ENCODE measurements at places on chromosomes 12 and 14.

- no peak for DNase-seq
Observed at GRCh38 chr12:117718559-117718958, 250.2 kb downstream of the KSR2 start.

GRCh38 chr12:65490250-65490649, 211.8 kb downstream of the MSRB3 start:
- no peak for DNase-seq

DNA sequence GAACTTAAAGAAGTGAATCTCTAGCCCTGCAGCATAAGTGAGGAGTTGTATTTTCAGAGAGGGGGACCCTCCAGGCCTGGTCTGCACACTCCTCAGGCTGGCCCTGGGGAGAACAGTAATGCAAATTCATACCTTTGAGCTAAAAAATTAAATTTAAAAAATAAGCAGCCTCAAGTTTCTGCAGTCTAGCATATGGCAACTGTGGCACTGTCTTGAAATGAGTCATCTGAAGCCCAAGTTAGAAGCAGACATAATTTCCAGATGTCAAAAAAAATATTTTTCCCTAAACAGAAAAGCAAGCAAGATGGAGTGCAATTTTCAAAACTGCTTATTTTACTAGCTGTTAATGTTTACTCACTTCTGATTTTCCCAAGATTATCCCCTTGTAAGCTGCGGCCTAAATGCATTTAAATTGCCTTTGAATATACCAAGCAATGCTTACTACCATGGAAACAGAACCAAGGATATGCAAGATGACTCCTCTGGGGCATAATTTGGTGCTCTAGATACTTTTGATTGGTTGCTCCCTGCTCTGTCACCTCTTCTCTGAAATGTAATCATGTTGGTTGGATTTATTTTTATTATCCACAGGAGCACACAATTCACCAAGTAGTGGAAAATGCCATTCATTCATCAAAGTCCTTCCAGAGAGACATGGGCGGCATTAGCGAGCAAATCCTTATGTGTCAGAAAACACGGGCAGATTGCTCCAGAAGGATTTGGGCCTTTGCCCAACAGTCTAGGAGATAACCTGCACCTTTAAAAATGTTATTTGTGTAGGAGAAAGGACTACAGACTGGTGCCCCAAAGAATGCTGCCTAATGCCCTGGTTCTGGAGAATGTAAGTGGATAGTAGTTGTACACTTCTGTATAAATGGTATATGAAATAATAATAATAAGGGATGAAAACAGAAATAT, 25.0 kb upstream of the DHRS7 start:
- no peak for DNase-seq

GRCh38 chr14:22096514-22096895, 422.9 kb upstream of the OR4E1 start:
- DNase-seq, result no peak

GRCh38 chr12:65715961-65716360, 108.3 kb upstream of the HMGA2 start:
- no peak for DNase-seq

DNA sequence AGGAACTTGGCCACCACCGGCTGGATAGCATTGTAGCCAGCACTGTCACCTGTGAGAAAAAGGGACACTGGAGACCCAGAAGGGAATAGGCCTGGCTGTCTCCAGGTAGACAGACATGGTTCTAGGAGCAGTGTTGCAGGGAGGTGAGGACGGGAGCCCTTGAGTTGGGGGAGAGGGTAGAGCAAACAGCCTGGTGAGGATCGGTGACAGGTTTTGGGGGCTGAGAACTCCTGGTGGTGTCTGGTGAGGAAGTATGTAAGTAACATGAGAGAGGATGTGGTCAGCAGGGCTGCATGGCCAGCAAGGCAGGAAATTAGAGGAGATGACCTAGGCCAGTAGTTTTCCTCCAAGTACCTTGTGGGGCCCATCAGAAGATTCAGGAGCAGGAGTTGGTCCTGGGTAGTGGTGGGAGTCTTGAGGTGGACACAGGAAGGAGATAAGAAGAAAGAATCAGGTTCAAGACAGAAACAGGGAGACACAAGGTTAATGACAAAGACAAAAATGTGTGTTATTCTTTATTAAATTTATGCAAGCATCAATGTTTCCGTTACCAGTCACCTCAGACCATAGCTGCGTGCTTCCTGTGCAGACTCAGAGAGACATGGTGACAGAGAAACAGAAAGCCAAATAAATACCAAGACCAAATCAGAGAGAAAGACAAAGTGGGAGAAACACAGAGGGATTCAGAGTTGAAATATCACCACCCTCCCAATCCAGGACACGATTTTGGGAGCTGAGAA, at the start of gene ARHGAP9:
Gene ARHGAP9 (minus strand): TSS at position 491 of the 740 bp plus-strand sequence. CDS start 460 bp downstream, at position 31.
- DNase-seq, result no peak

- no peak for DNase-seq
Observed at GRCh38 chr14:35352274-35353233, 52.0 kb downstream of the NFKBIA start.

DNA sequence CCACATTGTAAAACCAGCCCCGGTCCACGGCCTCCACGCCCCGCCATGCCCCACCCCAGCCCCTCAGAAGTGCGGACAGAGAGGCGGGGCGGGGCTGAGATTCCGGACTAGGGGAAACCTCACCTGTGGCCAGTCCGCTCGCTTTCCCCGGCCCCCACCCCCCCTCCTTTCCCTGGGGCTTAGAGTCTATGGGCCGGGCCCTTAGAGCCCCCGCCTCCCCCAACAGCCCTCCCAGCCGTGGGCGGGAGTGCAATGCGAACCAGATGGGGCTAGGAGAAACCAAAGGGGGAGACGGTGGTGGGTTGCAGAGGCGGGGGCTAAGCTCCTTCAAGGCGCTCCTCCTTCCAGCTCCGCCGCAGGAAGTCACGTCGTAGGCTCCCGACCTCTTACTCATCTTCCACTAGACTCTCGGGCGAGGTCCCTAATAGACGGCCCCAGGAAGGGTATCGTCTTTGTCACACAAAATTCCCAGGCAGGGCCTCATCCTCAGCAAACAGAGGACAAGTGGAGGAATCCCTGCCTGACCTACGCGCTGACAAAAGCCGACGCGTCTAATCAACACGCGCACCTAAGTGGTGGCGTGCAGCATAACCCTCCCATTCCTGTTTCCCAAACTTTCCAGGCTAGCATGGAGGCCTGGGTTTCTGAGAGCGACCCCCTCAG, 1.1 kb upstream of the NAB2 start:
- no peak for DNase-seq
